ENCODE measurements at places on chromosomes 5 and 9.

DNA sequence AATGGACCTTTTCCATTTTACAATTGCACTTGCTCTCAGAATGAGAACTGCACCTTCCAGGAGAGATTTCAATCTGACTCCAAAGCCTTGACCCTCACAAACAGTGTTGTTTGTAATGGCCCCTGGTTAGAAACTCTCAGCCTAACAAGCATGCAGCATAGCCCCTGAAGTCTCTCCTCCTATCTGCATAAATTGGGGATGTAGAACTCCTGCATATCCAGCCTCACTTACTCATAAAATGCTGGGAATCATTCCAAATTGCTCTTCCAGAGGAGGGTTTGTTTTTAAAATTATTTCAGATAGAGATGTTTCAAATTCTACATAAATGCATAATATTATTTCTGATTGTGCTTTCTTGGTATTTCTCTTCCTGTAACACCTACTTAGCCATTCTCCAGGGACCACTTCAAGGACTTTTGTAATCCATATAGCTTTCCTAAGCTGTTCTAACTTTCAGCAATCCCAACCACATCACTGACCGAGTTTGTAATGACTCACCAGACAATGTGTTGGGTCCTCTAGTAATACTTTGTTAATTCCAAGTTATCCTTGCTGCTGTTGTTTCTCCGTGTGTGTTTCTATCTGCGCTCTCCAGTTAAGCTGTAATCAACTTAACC is 143.8 kb upstream of the CCDC152 start:
- no peak for DNase-seq

DNA sequence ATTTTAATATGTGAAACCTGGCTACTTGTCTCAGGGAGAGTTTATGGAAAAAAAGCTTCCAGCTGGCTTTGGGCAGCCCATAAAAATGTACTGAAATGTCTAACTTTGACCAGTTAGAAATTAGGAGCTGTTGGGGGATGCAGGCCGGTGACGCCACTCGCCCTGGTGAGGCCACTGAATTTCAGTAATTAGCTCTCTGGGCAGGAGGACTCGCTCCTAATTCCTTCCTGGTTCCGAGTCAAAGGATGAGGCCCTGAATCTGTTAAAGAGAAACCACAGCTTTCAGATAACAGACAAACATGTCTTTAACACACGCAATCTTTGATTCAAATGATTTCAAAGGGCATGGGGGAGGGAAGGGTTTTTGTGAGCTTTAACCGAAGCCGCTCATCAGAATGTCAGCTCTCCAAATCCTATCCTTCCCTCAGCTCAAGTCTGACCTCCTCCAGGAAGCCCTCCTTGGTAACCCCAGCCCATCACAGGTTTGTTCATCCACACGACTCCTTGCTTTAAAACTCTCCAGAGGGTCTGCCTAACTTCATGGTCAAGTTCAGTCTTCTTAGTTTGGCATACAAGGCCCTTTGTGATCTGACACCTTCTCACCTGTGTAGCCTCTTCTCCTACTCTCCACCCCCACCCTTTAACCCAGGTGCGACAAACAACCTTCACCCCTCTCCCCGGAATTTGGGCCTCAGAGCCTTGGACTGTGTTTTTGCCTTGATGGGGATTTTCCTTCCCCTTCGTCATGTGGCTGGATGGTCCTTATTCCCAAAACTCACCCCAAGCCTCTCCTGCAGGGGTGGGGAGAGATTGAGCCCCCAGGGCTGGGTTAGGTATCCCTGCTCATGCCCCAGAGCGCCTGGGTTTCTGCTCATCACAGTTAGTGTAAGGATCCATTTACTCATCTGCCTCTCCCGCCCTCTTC is 13.6 kb upstream of the PHF19 start:
- no peak for DNase-seq

DNA sequence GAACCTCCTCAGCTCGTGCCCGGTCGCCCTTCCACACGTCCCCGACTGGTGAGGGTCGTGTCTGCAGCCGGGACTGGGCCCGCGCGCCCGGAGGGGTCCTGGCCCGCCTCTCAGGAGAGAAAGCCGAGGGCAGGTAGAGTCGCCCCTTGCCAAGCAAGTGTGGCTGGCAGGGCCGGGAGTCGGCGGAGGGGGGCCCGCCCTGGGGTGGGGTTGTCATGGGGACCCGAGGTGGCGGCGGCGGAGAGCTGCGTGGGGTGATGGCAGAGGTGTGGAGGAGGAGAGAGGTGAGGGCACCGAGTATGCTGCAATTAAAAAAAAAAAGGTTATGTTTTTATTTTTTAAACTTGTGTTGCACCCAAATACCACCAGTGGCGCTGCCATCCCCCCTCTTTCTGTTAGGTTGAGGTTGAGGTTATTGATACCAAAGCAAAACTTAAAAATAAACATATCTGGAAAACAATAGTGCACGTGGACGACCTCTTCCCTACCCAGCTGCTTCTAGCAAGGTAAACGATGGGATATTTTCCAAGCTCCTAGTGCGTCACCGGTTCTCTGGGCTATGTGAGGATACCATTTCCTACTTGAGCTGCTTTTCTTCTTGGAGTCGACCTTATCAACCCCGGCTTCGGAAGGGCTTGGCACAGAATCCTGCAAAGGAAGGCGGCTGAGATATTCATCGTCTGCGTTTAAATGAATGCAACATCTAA is 660 bp downstream of the SCAMP1 start:
- peak; percentile 40 for DNase-seq

DNA sequence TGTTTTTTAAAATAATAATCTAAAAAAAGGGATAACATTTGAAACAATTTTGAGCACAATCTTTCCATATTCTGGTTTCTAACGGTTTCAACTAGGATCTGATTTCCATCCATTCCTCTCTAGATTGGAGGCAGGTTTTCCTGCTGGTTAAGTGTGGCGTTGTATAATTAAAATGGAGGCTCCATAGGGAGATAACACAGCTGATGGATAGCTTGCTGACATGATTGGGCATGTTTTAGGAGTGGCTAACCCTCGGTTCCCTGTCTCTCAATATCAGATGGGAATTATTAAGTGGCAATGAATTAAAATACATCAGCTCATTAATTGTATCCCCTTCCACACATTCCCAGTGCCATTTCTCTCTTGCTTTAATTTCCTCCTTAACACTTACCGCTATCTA is 209.0 kb downstream of the ALDH1A1 start:
- no peak for DNase-seq

DNA sequence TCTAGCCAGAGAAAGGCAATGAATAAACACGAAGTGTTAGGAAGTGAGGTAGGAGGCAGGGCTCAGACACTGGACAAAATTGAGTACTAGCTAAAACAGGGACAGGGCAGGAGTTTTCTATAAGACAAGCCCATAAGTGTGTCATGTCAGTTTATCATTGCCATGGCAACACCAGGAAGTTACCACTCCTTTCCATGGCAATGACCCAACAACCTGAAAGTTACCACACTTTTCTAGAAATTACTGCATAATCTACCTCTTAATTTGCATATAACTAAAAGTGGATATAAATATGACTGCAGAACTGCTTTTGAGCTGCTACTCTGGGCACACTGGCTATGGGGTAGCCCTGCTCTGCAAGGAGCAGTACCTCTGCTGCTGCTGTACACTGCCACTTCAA is 442.5 kb upstream of the COX7C start:
- no peak for DNase-seq

- DNase-seq: peak; percentile 69
Observed at GRCh38 chr9:114487607-114488300, 17.5 kb downstream of the WHRN start.

- DNase-seq: peak; percentile 76
Observed at GRCh38 chr5:120655828-120656435, 191.8 kb downstream of the PRR16 start.

GRCh38 chr5:176540956-176541337 is 3.7 kb upstream of the RNF44 start:
- DNase-seq: no peak

DNA sequence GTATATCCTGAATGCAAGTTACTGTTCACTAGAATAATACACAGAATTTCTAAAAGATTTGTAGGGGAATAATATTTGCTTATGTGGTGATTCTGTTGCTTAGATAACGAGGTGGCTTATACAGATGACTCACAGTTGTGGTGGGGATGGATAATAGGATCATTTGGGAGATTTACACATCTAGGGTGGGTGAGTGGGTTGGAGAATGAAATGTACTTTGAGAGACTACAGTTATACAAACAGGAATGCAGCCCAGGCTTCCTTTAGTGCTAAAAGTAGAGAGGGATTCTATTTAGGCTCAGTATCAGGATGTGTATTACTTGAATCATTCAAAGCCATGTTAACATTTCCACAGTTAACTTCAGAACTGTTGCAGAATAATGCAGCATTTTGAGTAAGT is 1.8 kb downstream of the CTXN3 start:
- no peak for DNase-seq

DNA sequence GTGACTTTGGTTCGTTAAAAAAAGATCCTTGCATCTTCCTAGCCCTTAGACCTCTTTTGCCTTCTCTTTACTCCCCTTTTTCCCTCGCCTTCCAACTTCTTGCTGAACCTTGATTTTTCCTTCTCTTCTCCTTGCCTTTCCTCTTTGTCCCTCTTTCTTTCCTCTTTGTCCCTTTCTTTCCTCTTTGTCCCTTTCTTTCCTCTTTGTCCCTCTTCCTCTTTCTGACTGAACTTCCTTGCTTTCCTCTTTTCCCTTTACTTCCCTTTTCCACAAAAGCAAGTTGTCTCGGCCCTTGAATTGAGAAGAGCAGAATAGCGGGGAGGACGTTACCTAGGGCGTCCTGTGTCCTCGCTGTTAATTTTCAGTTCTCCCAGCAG is 1.4 kb upstream of the MLLT3 start:
- no peak for DNase-seq

DNA sequence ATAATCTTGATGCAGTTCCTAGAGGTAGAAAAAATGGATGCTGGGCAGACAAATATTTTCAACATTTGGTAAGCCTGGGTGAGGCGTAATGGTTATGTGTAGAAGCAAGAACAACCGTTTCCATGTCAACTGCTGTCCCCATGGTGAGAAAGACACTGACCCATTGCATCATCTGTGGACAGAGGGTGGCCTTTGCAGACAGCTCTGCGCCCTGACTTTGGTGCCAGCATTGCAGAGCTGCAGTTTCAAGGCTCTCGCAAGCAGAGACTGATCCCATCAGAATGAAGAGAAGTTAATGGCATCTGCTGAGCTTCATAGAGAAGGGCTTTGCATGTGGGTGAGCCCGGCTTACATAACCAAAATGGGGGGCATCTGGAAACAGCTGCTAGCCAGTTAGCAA is 179.0 kb upstream of the ADRA1B start:
- DNase-seq: no peak

DNA sequence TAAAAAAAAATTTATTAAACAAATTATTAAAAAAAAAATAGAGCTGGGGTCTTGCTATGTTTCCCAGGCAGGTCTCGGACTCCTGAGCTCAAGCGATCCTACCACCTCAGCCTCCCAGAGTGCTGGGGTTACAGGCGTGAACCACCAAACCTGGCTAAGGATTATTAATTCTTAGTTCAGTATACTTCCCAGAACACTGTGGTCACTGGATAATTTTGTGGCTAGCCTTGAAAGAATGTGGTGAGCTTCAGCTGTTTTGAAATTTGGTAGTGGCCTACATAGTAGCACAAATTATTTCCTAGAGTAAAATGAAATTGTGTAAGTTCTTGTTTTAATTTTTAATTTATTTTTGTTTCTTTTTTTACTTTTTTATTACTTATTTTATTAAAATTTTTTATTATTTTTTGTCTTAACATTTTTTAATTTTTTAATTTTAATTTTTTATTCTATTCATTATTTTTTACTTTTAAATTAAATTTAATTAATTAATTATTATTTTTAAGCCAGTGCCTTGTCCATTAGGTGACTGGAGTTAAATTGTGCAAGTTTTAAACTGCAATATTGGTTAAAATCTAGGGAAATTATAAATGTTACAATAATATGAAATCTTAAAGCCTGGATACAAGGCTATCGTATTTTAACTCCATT is 23.0 kb downstream of the ARRDC3 start:
- no peak for DNase-seq

DNA sequence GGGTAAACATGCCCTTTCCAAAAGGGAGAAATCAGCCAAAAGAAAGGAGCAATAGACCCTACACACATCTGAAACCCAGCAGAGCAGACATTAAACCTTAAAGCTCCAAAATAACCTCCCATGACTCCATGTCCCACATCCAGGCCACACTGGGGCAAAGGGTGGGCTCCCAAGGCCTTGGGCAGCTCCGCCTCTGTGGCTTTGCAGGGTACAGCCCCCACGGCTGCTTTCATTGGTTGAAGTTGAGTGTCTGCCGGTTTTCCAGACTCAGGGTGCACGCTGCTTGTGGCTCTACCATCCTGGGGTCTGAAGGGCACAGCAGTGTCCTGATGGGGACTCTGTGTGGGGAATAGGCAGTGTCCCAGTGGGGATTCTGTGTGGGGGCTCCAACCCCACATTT is 146.5 kb downstream of the ZDHHC21 start:
- no peak for DNase-seq

GRCh38 chr5:32020271-32020670 is 153.8 kb downstream of the GOLPH3 start:
- DNase-seq: no peak

DNA sequence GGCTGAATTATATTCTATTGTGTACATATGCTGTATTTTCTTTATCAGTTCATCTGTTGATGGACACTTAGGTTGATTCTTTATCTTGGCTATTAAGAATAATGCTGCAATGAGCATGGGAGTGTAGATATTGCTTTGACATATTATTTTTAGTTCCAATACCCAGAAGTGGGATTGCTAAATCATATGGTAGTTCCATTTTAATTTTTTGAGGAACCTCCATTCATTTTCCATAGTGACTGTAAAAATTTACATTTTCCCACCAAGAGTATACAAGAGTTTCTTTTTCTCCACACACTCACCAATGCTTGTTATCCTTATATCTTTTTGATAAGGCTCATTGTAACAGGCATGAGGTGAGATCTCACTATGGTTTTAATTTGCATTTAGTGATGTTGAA is 19.4 kb downstream of the JAK2 start:
- DNase-seq: no peak

GRCh38 chr9:89400403-89401116 is 82.3 kb downstream of the SECISBP2 start:
- DNase-seq: no peak

GRCh38 chr5:172110921-172111851 is 76.8 kb downstream of the STK10 start:
- peak; percentile 51 for DNase-seq

- DNase-seq: no peak
Observed at GRCh38 chr5:78622302-78622971, 26.1 kb downstream of the LHFPL2 start.

DNA sequence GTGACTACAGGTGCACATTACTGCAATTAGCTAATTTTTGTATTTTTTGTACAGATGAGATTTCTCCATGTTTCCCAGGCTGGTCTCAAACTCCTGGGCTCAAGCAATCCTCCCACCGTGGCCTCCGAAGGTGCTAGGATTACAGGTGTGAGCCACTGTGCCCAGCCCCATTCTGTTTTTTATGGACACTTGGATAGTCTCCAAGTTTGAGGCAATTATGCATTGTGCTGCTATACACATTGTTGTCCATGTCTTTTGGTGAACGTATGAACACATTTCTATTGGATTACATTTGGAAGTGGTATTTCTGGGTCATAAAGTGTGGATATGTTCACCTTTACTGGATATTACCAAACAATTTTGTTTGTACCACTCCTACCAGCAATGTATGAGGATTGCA is 22.4 kb upstream of the PLPP1 start:
- DNase-seq: no peak

- DNase-seq: no peak
Observed at GRCh38 chr9:76390656-76391055, 3.6 kb downstream of the RFK start.
